Cortex of kidney (tissue), 1 donor: ENCODE measurements at places on chromosomes 3 and 15.

DNA sequence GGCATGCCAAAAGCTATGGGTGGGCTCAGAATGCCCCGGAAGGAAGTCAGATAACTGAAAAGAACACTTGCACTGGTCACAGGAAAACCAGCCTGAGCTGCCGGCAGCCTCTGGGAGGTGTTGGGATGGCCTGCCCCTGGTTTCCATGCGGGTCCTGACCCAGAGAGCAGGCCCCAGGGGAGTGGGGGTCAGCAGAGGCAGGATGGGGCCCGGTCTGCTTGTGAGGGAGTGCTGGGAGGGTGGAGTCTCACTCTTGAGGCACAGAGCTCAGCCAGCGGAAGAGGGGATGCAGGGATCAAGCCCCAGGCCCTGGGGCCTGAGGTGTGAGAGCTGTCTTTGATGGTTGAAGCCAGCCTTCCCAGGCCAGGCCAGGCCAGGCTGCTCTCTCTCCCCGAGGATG lies 2.4 kb upstream of the RPUSD3 start:
- DNase-seq, result no peak

GRCh38 chr3:89107461-89108290 lies at the start of gene EPHA3:
Gene EPHA3 (plus strand): TSS chr3:89107621. CDS start chr3:89107749, 128 bp downstream.
- no peak for DNase-seq

- no peak for DNase-seq
Observed at GRCh38 chr3:12170207-12170606, 11.5 kb upstream of the TIMP4 start.

DNA sequence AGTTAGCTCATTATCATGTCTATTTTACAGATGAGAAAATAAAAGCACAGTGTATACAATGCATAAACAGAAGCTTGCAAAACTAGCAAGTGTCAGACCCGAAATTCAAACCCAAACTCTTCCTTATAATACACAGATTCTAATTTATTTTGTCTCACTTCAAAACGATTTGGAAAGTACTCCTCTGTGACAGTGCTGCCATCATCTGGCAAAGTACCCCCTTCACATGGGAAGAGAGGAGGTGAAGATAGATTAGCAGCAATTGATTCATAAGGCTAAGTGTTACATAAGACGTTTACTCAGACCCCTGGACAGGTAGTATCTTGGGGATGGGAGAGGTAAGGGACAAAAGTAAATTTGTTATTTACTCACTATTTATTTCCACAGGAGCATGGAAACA lies 744.0 kb upstream of the SGO1 start:
- no peak for DNase-seq

DNA sequence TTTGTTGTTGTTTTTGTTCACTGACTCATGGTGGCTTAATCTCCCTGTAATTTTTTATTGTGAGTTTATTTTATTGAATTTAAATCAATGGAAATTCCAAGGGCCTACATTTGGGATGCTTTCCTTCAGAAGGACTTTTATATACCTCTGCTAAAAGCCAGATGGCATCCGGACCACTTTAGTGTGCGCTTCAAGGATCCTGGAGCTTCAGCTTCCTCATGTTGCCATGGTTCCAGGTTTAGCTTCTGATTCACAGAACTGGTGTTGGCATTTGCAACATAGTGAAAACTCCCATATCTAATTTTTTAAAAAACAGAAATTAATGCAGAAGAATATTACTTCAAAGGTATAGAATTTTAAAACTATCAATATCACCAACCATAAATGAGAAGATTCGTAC lies 8.5 kb upstream of the HACD2 start:
- no peak for DNase-seq

DNA sequence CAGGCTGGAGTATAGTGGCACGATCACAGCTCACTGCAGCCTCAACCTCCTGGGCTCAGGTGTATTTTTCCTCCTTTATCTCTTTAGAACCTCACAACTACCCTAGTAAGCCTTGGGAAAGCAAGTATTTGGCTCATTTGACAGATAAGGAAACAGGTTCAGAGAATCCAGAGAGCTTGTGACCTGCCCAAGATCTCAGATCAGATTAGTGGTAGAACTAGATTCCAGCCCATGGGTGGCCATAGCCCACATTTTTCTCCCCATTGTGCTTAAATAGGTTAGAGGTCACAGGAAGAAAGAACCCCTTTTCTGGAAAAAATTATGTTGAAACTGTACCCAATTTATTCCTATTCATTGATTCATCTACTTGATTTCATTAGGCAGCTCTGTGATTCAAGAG lies 64.3 kb downstream of the TSC22D2 start:
- DNase-seq, result no peak

DNA sequence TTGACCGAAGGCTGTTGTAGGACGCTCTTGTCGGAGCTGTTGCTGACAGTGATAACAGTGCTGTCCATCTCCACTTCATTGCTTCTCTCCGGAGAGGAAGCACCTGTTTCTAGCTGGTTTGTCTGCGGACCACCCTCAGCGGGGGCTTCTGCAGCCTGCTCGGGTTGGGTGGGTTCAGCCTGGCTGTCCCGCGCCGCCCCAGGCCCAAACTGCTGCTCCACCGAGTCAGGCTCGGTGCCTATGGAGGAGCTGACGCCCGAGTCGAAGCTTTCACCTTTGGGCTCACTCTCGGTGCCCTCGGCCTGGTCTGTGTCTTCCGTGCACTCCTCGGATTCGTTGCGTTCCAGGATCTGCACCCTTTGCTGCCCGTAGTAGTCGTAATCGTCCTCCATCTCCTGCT lies 56.9 kb downstream of the TIGIT start:
- no peak for DNase-seq

DNA sequence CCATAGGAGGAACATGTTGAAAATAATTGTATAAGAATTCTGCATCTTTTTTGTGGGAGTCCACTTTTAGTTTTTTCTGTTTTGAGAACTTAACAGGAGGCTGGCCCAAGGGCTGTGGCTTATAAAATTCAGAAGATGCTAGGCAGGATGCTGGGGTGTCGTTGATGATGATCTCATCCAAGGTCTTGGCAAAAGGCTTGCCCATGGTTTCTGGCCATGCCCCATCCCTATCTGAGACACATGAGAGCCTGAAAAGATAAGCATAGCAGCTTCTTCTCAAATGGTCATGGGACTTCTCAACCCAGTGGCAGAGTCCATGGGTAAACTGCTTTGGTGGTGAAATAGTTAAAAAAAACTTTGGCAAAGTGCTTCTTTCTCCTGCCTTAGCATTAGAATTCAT lies 35.2 kb downstream of the CMSS1 start:
- DNase-seq, result no peak

GRCh38 chr3:108292450-108292849 lies 3.9 kb upstream of the HHLA2 start:
- no peak for DNase-seq

DNA sequence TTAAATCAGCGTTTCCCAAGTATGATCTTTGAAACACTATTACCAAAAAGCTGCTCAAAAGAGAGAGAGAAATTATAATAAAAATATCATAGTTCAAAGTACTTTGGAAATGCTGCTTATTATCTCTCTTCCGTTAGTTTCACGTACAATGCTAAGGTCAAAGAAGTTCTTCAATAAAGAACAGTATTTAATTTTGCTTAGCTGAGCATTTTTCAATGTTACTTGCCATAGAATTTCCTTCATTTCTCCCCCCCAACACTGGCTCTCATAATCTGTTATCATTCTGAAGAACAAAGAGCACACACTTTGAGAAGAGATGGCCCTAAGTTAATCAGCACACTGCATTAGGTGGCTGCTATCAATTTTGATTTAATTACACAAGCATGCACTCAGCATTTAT lies 840.8 kb upstream of the CFAP20DC start:
- DNase-seq, result no peak

GRCh38 chr3:186826410-186826975 lies 16.0 kb upstream of the ADIPOQ start:
- DNase-seq, result no peak

- no peak for DNase-seq
Observed at GRCh38 chr15:93067649-93068085, 21.3 kb downstream of the RGMA start.

- DNase-seq, result no peak
Observed at GRCh38 chr3:148500881-148501280, 196.8 kb upstream of the AGTR1 start.

GRCh38 chr3:33385423-33385822 lies 54.8 kb downstream of the UBP1 start:
- no peak for DNase-seq
